ENCODE measurements at places on chromosomes 4 and X. TPM values are rescaled to one million over a fixed set of nuclear protein-coding genes. Genes with fewer than 3 reads are reported as not detected.

The GSX2 gene
- not detected for total RNA-seq

The SMIM31 gene
- not detected for total RNA-seq

The SORCS2 gene
- 3.3 TPM for total RNA-seq

The ACTRT1 gene
- not detected for total RNA-seq

The CT55 gene
- total RNA-seq = not detected

The LARP1B gene
- 26.9 TPM for total RNA-seq

The CRMP1 gene
- 0.30 TPM for total RNA-seq

The GPRASP1 gene
- 3.7 TPM for total RNA-seq

The GAB1 gene
- total RNA-seq = 8.2 TPM

The RBM47 gene
- total RNA-seq = 3.2 TPM

The RASSF6 gene
- total RNA-seq = 0.05 TPM

The TEC gene
- total RNA-seq = 0.78 TPM

The MAGEA2B gene
- total RNA-seq = not detected

The GAGE12E gene
- total RNA-seq = not detected

The NDST3 gene
- 2.4 TPM for total RNA-seq

The PGAM4 gene
- total RNA-seq = not detected

The SLITRK4 gene
- 3.6 TPM for total RNA-seq

The SOWAHB gene
- total RNA-seq = 0.05 TPM

The PFKFB1 gene
- not detected for total RNA-seq

The PJA1 gene
- 39.8 TPM for total RNA-seq

The TMEM31 gene
- not detected for total RNA-seq

The ENPEP gene
- 0.30 TPM for total RNA-seq

The TRIM61 gene
- 3.0 TPM for total RNA-seq

The COX18 gene
- total RNA-seq = 22.9 TPM

The TAB3 gene
- total RNA-seq = 18.4 TPM

The SCRG1 gene
- 8.3 TPM for total RNA-seq

The ESX1 gene
- not detected for total RNA-seq

The PNMA5 gene
- not detected for total RNA-seq

The C4orf36 gene
- total RNA-seq = not detected
